ENCODE measurements at places on chromosomes 3 and 15.
A peak's percentile ranks its signal among the peaks of the same experiment; 100 is the strongest.

DNA sequence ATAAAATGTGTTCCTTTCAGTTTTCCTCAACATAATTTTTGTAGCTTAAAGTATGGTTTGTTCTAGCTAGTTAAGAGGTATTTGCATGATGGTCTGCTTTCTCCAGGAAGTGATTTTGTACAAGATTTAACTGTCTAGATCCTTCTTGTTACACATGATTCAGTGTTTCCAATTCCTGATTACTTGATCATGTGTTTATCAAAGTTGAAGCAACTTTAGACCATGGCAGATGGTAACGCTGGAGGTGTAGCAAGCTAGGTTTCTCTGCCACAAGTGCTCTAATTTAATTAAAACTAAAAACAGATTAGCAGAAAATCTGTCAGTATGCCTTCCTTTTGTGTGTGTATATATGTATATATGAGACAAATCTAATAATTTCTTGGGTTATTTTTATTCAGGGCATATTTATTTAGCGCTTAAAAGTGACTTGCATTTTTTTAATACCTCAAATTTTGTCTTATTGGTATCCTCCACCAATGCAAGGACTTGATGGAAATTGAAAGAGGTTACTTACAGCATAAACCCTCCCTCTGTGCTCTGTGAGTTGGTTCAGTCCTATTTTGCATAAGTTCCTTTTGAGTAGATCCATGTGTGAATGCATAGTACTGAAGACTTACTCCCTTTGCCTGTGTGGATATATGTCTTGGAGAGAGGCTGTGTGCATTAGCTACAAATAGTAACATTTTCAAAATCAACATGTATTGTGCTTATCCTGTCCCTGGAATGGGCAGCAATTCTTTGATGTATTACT is 157.3 kb upstream of the CGNL1 start:
- ATAC-seq: no peak

DNA sequence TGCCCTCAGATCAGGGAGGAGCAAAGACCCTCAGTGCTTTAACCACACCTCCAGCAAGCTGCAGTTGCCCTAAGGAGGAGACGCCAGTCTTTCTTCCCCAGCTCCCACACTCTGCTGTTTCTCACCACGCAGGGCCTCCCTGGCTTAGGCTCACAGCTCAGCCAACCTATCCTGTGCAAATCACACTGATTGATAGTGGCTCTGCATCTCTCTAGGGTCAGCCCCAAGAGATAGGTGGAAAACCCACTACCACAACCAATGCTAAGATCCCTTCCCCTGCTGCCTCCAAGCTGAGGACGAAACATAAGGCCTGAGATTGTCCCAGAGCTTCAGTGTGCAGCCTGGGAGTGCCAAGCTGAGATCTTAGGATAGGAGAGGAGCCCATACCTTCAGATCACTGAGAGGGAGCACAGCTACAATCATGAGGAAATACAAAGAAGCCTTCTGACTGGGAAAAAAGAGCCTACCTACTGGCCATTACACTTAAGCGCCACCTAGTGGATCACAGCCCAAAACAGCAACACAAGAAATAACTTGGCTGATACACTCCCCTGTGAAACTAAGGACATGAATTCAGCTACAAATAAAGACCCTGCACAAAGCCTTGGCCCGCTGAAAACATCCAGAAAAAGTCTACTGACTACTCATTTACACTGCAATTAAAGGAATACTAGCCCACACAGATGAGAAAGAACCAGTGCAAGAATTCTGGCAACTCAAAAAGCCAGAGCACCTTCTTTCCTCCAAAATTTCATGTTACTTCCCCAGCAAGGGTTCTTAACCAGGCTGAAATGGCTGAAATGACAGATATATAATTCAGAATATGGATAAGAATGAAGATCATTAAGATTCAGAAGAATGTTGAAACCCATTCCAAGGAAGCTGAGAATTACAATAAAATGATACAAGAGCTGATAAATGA is 271.5 kb upstream of the DCBLD2 start:
- ATAC-seq: no peak

DNA sequence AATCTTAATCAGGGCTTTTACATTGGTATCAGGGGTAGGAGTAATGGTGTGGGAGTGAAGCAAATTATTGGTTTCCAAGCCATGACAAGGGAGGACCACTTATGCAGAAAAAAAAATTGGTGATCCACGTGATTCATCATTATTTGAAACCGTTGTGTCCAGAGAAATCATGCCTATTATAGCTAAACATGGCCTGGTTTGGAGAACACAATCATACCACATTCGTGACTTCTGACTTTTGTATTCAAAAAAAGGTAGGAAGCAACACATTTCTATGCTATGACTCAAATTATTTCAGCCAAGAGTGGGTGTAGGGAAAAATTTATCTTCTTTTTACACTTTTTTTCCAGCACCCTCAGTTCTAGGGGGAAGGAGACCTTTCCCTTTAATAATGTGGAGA is 924.3 kb upstream of the GBE1 start:
- ATAC-seq: no peak

GRCh38 chr3:52046186-52046901 is 10.0 kb downstream of the DUSP7 start:
- no peak for ATAC-seq

- peak; percentile 74 for ATAC-seq
These were observed 18.6 kb upstream of the ZBTB20 start for GRCh38 chr3:115165701-115166100.

DNA sequence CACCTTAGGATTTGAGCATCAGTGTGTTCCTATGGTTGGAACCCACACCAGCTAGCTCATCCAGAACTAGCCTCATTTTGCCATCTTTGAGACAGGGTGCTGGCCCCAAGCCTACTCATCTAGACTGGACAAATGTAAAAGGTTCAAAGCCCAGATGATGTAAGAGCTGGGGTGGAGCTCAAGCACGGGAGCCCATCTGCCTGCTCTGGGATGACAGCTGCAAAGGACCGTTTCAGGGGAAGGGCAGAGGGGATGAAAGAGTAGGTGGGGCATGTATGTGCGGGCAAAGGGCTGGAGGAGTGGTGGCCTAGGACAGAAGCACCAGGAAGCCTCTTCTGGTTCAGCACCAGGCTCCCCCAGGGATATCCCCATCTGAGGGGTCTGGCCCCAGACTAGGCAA is 15.8 kb downstream of the CLK3 start:
- no peak for ATAC-seq

GRCh38 chr3:100710261-100710968 is 1.1 kb downstream of the TFG start:
- peak; percentile 71 for ATAC-seq

Data from activated T-helper 17 cell treated with anti-CD3 and anti-CD28 coated beads, Interleukin-2, amount 50 U/mL, for 72 hours (primary cell).